ENCODE measurements at places on chromosomes 4 and X.

- DNase-seq = no peak
Measured at GRCh38 chr4:173522951-173523395, 7.1 kb downstream of the HAND2 start.

DNA sequence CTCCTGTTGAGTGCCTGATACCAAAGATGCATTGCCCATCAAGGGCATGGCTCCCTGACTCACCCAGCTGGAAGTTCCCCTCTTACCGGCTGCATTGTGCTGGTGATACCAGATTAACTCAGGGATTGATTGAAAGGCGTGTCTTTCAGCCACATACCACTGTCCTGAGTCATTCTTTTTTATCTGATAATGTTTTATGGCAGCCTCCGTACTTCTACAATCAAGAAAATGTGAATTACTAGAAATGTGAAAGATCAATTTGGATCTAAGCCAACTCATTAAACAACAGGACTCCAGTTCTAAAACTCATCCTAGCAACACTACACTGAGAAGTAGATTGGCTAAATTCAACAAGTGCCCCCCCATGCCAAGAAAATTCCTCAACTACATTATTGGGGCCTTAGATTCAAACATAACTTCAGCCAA lies 40.0 kb downstream of the TXK start:
- no peak for DNase-seq

- DNase-seq = no peak
Measured at GRCh38 chrX:42519666-42520231, 258.2 kb downstream of the PPP1R2C start.

GRCh38 chr4:107972605-107973004 lies 17.1 kb upstream of the HADH start:
- DNase-seq = no peak

GRCh38 chr4:1480720-1481119 lies 74.5 kb upstream of the NKX1-1 start:
- no peak for DNase-seq

- no peak for DNase-seq
Measured at GRCh38 chr4:154586296-154587033, 4.1 kb downstream of the FGA start.

DNA sequence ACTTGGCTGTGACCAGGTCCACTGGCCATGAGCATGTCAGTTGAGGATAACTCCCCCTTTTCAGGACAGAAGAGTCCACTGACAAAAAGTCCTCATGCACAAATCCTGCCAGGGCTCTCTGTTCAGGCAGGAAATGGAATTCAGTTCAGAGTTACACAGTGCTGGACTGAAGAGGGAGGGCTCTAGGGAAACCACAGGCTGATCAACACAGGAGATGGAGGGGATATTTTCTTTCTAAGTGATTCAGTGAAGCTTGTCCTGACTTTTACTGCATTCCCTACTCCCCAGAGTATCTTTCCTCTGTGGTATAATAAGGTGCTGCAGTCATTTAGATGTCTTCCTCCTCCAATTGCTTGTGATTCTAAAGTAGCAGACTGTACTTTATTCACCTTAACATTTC lies 335.5 kb upstream of the IGFBP7 start:
- DNase-seq = no peak

DNA sequence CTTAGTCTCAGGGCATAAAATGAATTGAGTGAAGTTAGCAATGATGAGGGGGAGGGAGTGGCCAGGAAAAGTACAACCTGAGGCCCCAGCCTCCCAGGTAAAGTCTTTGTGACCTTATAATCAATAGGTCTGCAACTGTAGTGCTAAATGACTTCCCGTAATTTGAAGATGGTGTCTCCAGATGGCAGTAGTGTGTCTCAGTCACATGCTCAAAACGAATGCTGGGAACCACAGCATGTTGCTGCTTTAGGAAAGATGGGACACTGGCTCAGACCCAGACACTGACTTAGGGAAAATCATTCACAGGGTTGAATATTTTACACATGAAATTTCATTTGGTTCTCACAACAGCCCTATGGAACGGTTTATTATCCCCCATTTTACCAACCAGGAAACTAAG lies 10.3 kb downstream of the SRPX2 start:
- no peak for DNase-seq

DNA sequence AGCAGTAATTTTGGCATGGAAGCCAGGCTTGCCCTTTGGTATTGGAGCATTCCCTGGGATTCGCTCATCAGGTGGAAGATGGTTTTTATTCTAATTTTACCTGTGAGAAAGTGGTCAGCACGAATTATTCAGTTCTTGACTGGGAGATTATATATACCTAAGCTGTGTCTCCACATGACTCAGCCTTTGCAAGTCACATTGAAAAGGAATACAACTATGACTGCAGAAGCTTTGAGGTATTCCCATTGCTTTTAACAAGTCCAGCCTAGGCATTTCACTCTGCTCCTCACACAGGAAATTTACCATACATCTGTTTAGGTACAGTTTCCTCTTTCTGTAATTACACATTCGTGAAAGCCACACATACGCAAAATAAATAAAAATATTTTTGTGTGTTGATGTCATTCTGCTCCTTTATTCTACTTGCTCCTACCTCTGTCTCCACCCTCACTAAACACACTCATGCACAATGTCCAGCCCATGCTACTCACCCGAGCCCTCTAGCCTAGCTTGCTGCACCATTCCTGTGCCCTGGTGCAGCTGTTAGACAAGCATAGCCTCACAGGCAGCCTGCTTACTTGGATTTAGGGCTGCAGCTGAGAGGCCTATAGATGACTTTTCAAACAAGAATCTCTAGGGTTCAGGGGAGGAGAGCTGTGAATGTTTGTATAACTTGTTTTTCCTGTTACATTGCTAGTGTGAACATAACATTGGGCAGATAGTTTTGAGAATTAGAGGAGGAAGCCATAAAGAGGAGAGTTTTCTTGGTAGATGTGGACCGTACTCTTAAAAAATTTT lies 504.4 kb upstream of the FAT1 start:
- DNase-seq = no peak

- no peak for DNase-seq
Measured at GRCh38 chr4:48778431-48779094, 1.5 kb downstream of the FRYL start.

GRCh38 chr4:150248181-150248580 lies 169.9 kb downstream of the DCLK2 start:
- no peak for DNase-seq

DNA sequence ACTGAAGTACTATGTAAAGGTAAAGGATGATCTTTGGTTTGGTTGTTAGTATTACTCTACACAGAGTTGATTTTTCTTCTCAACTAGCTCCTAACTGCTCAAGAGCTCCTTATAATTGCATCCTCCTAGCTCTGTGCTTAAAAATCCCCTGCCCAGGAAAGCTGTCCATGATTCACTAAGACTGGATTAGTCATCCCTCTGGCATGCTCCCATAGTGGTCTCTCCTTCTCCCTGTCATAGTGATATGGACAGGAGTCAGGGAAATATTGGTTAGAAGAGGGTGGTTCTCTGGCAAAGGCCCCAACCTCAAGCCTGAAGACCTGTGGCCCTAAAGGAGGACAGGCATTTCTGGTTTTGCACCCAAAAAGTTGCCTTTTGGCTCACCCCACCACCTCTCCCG lies 242.3 kb upstream of the KCNIP4 start:
- DNase-seq = no peak

GRCh38 chrX:49000636-49001035 lies 1.4 kb downstream of the GRIPAP1 start:
- no peak for DNase-seq

- no peak for DNase-seq
Measured at GRCh38 chr4:44025376-44026020, 423.1 kb downstream of the KCTD8 start.

GRCh38 chr4:10051517-10052135 lies 30.3 kb upstream of the SLC2A9 start:
- DNase-seq = no peak

- DNase-seq = no peak
Measured at GRCh38 chrX:18707426-18708049, at the start of gene PPEF1. PPEF1 (plus strand) TSS chrX:18707645; CDS start chrX:18707781, 136 bp downstream.

- DNase-seq = no peak
Measured at GRCh38 chr4:182310316-182310715, 67.1 kb downstream of the TENM3 start.

DNA sequence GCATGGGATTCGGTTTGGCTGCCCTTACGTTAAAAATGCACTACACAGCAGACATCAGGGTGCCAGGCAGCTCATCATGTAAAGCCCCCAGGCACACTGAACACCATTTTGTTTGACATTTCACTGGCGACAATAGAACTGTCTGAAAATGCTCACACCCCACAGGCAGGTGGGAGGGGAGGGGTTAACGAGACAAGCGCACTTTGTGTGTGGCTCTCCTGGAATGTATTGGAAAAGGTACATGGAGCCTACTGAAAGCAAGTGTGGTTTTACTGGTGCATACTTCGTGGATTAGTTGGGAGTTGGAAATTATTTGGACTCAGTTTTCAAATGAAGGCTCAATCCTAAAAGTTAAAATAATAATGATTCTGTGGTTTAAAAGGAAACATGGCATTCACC lies 31.6 kb upstream of the PPARGC1A start:
- DNase-seq = no peak

DNA sequence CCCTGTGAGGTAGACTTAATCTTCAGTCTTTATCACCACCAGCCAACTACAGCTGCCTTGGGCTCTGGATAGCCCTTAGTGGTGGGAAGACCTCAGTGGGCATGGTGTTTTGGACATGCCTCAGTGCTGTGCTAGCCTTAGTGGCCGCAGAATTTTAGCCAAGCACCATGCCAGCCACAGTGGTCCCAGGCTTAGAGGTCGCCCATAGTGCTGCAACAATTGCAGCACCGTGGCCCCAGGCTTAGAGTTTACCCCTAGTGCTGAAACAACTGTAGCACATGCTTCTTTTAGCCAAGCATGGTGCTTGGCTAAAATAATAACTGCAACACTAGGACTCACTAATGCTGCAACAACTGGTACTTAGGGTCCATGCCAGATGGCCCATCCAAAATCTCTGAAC lies 38.9 kb upstream of the SULT1B1 start:
- no peak for DNase-seq

DNA sequence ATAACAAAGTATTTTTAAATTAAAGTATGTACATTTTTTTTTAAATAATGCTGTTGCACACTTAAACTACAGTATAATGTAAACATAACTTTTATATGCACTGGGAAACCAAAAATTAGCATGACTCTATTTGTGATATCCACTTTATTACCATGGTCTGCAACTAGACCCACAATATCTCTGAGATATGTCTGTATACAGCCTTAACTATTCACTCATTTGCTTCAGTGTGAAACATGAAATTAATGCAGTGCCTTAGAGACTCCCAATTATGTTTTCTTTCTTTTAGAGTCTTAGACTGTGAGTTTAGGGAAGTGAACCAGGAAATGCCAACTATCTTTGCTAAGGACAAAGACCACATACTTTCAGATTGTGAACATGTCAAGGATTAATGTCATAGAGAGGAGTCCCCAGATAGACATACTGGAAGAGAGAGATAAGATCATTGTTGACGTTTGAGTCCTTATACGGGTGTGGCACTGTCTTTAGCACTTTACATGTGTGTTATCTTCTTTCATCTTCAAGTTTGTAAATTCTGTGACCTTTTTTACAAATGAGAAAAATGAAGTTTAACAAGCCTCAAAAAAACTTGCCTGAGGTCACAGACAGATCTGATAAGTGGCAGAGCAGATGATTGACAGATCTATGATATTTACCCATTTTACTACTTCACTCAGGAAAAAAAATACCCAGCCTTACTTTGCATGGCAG lies 23.2 kb downstream of the CXorf58 start:
- DNase-seq = no peak

- DNase-seq = no peak
Measured at GRCh38 chr4:97910005-97910404, 233.3 kb downstream of the STPG2 start.

GRCh38 chr4:148225639-148226038 lies 216.6 kb downstream of the NR3C2 start:
- DNase-seq = no peak

DNA sequence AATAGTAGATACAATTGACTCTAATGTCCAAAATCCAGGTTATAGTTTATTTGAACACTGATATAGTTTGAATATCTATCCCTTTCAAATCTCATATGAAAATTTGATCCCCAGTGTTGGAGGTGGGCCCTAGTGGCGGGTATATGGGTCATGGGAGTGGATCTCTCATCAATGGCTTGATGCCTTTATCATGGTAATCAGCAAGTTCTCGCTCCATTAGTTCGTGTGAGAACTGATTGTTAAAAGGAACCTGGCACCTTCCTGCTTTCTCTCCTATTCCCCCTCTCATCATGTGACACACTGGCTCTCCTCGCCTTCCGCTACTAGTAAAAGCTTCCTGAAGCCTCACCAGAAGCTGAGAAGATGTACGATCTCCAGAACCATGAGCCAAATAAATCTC lies 70.1 kb downstream of the UNC5C start:
- DNase-seq = no peak

DNA sequence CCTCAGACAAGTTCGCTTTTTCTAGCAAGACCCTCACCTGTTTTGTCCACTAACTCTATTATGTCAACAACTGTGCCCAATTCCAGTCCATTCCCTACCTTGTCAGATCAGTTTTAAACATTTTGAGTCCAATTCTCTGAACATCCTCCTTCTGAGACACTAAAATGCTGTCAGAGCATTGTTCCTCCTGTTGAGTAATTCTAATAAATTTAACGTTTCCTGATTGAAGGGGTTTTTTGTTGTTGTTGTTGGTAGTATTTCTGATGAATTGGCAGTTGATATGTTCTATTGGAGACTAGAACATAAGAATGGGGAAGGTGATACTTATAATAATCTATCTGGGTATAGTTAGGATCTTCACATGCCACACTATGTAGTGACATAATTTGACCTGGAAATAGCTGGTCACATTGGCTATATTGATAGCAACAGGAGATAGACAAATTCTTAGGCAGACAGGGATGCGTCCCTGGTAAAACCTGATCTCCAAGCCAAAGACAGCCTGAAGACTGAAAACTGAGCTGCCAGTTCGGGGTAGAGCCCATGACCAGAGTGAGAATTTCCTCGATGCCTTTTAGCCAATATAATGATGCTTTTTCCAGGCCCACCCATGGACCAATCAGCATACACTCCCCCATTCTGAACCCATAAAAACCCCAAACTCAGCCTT lies 12.4 kb upstream of the CXCL2 start:
- DNase-seq = no peak

- no peak for DNase-seq
Measured at GRCh38 chr4:166143227-166143626, 270.2 kb downstream of the TLL1 start.

GRCh38 chr4:109873791-109874514 lies 26.0 kb downstream of the LRIT3 start:
- DNase-seq = no peak

DNA sequence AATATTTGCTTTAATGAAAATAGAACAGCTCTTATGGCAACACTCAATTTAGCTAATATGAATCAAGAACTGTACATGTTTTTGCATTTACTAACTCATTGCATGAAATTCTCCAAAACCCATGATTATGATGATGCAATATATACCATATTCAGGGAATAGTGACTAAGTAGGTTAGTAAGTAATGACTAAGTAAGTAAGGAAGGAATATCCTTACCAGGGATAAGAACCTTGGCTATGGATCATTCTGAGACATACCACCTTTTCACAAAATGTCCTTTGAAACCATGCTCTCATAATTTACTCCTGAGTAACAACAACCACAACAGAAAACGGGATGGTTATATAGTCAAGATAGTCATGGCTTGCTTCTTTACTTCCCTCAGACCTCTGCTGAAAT lies 1513.0 kb downstream of the STIM2 start:
- DNase-seq = no peak

GRCh38 chr4:186939766-186940165 lies 216.1 kb upstream of the FAT1 start:
- DNase-seq = no peak

GRCh38 chr4:5654791-5655190 lies 53.6 kb downstream of the EVC2 start:
- DNase-seq = no peak

- peak; percentile 12 for DNase-seq
Measured at GRCh38 chr4:80138551-80139538, 58.5 kb upstream of the PRDM8 start.

Data from stimulated activated CD8-positive, alpha-beta memory T cell treated with anti-CD3 and anti-CD28 coated beads, Interleukin-2, amount 100 ng/mL, for 1 hour (primary cell).